Neural crest cell (in vitro differentiated cells): ENCODE measurements at places on chromosomes 6 and 20.

DNA sequence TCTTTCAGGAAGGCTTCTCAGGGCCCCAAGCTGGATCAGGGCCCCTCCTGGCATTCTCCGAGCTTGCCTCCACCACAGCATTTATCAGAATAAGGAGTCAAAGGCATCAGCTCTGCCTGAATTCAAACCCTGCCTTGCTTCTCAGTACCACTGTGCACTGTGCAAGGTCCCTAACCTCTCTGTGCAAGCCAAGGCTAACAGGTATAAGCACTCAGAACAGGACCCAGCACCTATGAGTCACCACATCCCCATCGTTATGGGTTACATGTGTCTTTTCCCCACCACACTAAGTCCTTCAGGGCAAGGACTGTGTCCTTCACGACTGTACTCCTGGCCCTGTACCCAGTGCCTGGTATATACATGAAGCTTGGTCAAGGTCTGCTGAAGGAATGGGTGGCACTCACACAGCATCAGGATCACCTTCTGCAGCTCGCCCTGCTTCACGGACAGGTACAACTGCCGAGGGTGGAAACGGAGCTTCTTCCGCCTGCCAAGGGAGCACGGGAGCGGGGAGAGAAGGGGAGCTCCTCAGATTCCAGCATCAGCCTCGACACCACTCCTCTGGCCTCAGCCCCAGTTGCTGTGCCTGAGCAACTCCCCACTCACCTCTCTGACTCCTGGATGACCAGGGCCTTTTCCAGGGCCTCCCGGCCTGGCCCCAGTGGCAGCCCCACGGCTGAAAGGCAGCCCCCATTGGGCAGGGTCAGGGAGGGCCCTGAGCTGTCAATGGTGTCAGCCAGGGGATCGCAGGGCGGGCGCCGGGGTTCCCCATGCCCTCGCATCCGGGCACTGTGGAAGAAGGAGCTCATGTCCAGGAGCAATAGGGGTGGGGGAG lies 8.6 kb upstream of the SLC44A4 start:
- peaks cover 6% of the 10 kb centered on the region for H3K4me1 ChIP-seq
- no peaks in the 10 kb centered on the region for H3K27me3 ChIP-seq
- H3K4me3 ChIP-seq: no peak overlapping the region

DNA sequence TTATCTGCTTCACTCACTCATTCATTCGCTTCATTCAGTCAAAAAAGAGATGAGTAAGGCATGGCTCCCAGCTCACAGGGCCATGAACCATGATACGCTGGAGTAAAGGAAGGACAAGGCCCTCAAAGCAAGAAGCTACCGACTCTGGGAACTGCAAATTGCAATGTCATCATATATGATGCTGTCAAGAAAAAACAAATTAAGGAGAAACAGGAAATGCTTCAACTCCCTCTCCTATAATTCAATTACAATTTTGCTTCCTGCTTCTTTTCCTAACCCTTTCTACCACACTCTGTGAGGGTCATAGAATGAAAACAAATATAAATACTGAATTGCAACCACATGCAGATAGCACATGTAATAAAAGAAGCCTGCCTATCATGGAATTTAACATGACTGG lies 725.7 kb upstream of the FLRT3 start:
- no peak overlapping the region for H3K4me3 ChIP-seq
- no peak overlapping the region for H3K27ac ChIP-seq
- H3K4me1 ChIP-seq: peaks cover 16% of the 10 kb centered on the region
- no peaks in the 10 kb centered on the region for H3K27me3 ChIP-seq
- no peak for DNase-seq

DNA sequence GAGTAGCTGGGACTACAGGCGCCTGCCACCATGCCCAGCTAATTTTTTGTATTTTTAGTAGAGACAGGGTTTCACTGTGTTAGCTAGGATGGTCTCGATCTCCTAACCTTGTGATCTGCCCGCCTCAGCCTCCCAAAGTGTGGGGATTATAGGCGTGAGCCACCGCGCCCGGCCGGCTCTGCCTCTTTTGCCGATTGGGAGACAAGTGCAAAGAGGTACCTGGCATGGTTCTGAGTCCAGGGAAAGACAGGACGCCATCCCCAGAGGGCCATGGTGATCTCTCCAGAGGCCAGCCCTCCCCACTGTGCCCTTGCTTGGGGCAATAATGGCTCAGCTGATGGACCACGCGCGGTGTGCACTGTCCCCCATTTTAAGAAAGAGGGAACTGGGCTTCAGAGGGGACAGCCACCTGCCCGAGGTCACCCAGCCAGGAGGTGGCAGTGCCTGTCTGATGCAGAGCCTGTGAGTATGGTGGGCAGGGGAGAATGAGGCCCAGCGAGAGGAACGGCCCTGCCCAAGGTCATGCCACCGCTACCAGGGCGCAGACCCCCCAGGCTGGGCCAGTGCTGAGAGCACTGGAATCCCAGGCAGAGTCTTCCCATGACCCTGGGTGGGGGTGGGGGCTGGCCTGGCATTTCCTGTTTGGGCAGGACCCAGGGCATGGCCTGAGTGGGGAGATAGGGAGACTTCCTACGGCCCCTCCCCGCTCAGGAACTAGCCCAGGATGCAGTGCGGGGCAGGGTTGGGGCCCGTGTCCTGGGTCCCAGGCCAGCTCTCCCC lies 61.0 kb downstream of the SNAI1 start:
- peaks cover 34% of the 10 kb centered on the region for H3K4me1 ChIP-seq
- H3K4me3 ChIP-seq: no peak overlapping the region
- no peak overlapping the region for H3K27ac ChIP-seq
- no peaks in the 10 kb centered on the region for H3K36me3 ChIP-seq
- no peaks in the 10 kb centered on the region for H3K27me3 ChIP-seq

GRCh38 chr6:101878554-101879276 lies 485.2 kb downstream of the GRIK2 start:
- H3K36me3 ChIP-seq: peaks cover 2% of the 10 kb centered on the region
- H3K27ac ChIP-seq: no peak overlapping the region
- no peaks in the 10 kb centered on the region for H3K27me3 ChIP-seq

GRCh38 chr6:7389162-7389450 lies 436 bp downstream of the CAGE1 start:
- no peak for DNase-seq
- no peaks in the 10 kb centered on the region for H3K27me3 ChIP-seq
- no peaks in the 10 kb centered on the region for H3K36me3 ChIP-seq
- peak overlapping the region; percentile 97 for H3K27ac ChIP-seq
- H3K4me1 ChIP-seq: peaks cover 41% of the 10 kb centered on the region
- peak overlapping the region; percentile 99 for H3K4me3 ChIP-seq

DNA sequence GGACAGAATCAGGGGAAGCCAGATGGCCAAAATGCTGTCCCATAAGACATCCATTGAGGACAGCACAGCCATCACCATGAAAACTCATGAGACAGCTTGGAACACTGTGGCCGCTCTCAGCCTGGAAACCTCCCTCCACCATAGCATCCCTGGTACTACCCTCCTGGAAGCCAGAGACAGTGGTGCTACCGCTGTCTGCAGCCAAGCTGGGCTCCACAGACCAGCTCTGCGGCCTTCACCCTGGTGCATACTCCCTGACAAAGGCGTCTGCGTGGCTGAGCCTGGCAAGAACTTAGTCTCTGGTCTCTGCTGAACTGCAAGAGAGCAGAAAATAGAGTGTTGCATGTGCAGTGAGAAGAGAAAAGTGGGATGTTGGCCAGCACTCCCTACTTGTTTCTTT lies 558.0 kb downstream of the C6orf118 start:
- no peak overlapping the region for H3K4me3 ChIP-seq
- H3K36me3 ChIP-seq: no peaks in the 10 kb centered on the region
- H3K27ac ChIP-seq: no peak overlapping the region
- no peaks in the 10 kb centered on the region for H3K27me3 ChIP-seq
- peaks cover 17% of the 10 kb centered on the region for H3K4me1 ChIP-seq

- H3K4me1 ChIP-seq: no peaks in the 10 kb centered on the region
- DNase-seq: no peak
- H3K27ac ChIP-seq: no peak overlapping the region
- no peak overlapping the region for H3K4me3 ChIP-seq
- H3K27me3 ChIP-seq: no peaks in the 10 kb centered on the region
- H3K36me3 ChIP-seq: peaks cover 4% of the 10 kb centered on the region
Observed at GRCh38 chr6:52910091-52910490, 593 bp upstream of the GSTA3 start.

DNA sequence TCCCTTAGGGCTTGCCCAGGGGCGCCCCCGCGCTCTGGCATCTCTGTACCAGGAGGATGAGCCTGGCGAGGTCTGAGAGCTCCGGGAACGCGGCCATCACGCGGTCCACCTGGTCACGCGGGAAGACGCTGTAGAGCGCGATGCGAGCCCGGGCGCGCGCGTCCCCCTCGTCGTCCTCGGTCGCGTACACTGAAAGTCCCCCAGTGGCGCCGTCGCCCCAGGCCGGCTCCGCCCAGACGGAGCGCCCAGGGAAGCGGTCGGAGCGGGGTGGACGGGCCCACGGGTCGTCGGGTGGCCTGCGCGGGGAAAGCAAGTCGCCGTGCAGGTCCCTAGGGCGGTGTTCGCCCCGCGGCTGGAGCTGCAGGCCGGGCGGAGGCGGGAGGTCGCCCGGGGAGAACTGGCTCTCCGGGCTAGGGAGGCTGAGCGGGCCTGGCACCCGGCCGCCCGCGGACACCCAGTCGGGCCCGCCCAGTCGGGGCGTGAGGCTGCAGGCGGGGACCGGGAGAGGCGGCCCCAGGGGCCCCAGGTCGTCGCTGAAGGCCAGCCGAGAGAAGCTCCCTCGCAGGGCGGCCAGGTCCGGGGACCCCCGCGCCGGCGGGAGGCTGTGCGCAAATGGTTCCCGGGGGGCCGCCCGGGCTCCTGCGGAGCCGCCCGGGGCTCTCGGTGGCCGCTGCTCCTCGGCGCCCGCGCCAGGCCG lies 34.0 kb downstream of the ZC3H12D start:
- no peaks in the 10 kb centered on the region for H3K4me1 ChIP-seq
- H3K27me3 ChIP-seq: peaks cover 37% of the 10 kb centered on the region
- H3K36me3 ChIP-seq: no peaks in the 10 kb centered on the region
- H3K4me3 ChIP-seq: peak overlapping the region; percentile 75
- peak; percentile 14 for DNase-seq

- H3K27me3 ChIP-seq: peaks cover 7% of the 10 kb centered on the region
- H3K36me3 ChIP-seq: no peaks in the 10 kb centered on the region
- H3K4me1 ChIP-seq: peaks cover 44% of the 10 kb centered on the region
- no peak overlapping the region for H3K27ac ChIP-seq
- DNase-seq: no peak
- H3K4me3 ChIP-seq: peak overlapping the region; percentile 14
Observed at GRCh38 chr6:27805347-27805746, 106.8 kb downstream of the OR2B2 start.

GRCh38 chr6:150732765-150733539 lies 132.6 kb upstream of the MTHFD1L start:
- DNase-seq: no peak
- H3K36me3 ChIP-seq: peaks cover 18% of the 10 kb centered on the region
- H3K27me3 ChIP-seq: no peaks in the 10 kb centered on the region

GRCh38 chr6:52534966-52535390 lies 41.9 kb downstream of the TRAM2 start:
- no peak for DNase-seq
- no peak overlapping the region for H3K4me3 ChIP-seq
- no peaks in the 10 kb centered on the region for H3K27me3 ChIP-seq
- H3K36me3 ChIP-seq: no peaks in the 10 kb centered on the region
- H3K4me1 ChIP-seq: peaks cover 4% of the 10 kb centered on the region

DNA sequence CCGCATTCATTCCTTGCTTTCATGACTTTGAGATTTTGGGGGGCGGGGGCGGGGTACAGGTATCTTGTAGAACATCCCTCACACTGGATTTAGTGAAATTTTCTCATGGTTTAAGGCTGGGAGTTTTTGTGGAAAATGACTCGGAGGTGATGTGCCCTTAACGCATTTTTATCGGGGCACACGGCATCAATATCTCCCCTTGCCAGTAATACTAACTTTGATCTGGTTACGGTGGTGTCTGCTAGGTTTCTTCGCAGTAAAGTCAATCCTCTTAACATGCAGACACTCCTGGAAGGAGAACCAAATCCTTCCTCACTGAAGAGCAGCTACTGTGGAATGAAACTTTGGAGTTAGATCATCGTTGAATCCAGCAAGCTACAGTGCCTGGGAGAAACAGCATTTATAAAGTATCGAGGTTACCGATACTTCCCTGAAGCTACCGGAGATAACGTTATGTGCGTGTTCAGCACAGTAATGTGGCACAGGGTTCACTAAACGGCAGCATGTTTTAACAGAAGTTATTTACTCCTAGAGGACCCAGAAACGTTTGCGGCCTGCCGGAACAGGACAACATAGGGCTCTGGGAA lies 1.2 kb upstream of the DYNLRB1 start:
- H3K27ac ChIP-seq: peak overlapping the region; percentile 97
- no peaks in the 10 kb centered on the region for H3K27me3 ChIP-seq
- H3K36me3 ChIP-seq: peaks cover 3% of the 10 kb centered on the region

GRCh38 chr6:41638935-41639808 lies 904 bp downstream of the MDFI start:
- DNase-seq: peak; percentile 41
- no peaks in the 10 kb centered on the region for H3K36me3 ChIP-seq
- peaks cover 48% of the 10 kb centered on the region for H3K27me3 ChIP-seq
- H3K27ac ChIP-seq: peak overlapping the region; percentile 50
- peak overlapping the region; percentile 91 for H3K4me3 ChIP-seq

GRCh38 chr6:157483770-157484169 lies 102.8 kb downstream of the ZDHHC14 start:
- peaks cover 6% of the 10 kb centered on the region for H3K27me3 ChIP-seq
- no peak for DNase-seq
- H3K36me3 ChIP-seq: no peaks in the 10 kb centered on the region
- H3K4me1 ChIP-seq: no peaks in the 10 kb centered on the region
- no peak overlapping the region for H3K4me3 ChIP-seq

DNA sequence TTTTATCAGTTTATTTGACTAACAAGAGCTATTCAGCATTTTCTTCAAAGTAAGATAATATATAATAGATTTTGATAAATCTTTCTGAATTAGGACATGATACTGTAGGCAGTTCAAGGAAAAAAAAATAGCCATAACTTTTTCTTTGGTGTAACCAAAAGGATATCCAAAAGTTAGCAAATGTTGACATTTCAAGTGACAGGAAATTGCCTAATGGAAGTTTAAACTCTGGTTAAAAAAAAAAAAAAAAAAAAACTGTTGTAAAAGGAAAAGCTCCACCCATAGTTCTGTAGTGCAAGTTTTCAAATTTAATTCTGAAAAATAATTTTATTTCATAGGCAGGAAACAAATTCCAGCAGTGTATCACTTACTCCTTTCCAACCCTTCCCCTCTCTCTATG lies 18.8 kb downstream of the HEBP2 start:
- H3K27me3 ChIP-seq: no peaks in the 10 kb centered on the region
- no peaks in the 10 kb centered on the region for H3K4me1 ChIP-seq
- no peak overlapping the region for H3K27ac ChIP-seq
- H3K4me3 ChIP-seq: no peak overlapping the region
- DNase-seq: no peak

- H3K27me3 ChIP-seq: peaks cover 3% of the 10 kb centered on the region
- DNase-seq: no peak
- peak overlapping the region; percentile 76 for H3K4me3 ChIP-seq
- peak overlapping the region; percentile 35 for H3K27ac ChIP-seq
Observed at GRCh38 chr20:50874111-50874757, 57.0 kb downstream of the ADNP start.

- no peaks in the 10 kb centered on the region for H3K27me3 ChIP-seq
- peak overlapping the region; percentile 19 for H3K27ac ChIP-seq
- no peaks in the 10 kb centered on the region for H3K4me1 ChIP-seq
- H3K4me3 ChIP-seq: no peak overlapping the region
- no peak for DNase-seq
Observed at GRCh38 chr6:117149324-117149723, 116.0 kb upstream of the VGLL2 start.

- peaks cover 6% of the 10 kb centered on the region for H3K4me1 ChIP-seq
- H3K4me3 ChIP-seq: no peak overlapping the region
- no peak overlapping the region for H3K27ac ChIP-seq
Observed at GRCh38 chr6:138637822-138638221, 135.7 kb upstream of the CCDC28A start.

- no peak overlapping the region for H3K4me3 ChIP-seq
- no peaks in the 10 kb centered on the region for H3K36me3 ChIP-seq
- DNase-seq: no peak
- H3K4me1 ChIP-seq: peaks cover 39% of the 10 kb centered on the region
- H3K27me3 ChIP-seq: peaks cover 19% of the 10 kb centered on the region
- peak overlapping the region; percentile 40 for H3K27ac ChIP-seq
Observed at GRCh38 chr6:167236239-167236571, 54.9 kb upstream of the UNC93A start.
